ENCODE measurements at places on chromosomes 6 and 20.

DNA sequence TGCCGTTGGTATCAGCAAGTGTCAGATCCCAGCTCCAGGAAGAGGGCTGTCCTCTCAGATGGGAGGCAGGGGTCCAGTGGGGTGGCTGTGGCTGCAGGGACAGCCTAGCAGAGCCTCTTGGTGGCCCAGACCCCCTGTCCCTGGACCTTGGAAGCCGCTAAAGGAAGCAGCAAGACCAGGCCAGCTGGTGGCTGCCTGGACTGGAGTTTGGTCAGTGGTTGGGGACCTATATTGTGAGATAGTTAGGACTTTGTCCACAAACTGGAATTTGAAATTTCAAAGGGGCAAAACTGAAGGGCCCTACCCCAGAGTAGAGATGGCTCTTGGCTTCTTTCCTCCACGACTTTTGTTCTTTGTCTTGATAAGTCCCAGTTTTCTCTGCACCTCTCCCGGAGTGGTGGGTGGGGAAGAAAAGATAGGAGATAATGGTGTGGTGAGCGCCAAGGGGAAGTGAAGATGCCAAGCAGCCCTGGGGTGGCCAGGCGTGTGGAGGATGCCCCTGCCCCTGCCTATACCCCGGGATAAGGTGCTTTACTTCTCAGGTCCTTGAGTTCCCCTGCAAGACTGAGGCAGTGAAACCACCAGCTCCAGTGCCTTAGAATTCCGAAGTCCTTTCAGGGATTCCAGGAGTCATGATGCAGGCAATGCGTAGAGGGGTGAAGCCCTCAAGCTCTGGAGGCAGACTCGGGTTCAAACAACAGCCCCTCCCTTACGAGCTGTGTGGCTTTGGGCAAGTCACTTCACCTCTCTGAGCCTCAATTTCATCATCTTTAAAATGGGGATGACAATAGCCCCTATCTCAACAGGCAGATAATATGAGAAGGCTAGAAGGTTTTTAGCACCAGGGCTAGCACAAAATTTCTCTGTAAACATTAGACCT, 40.2 kb downstream of the HNF4A start:
- no peak for DNase-seq

DNA sequence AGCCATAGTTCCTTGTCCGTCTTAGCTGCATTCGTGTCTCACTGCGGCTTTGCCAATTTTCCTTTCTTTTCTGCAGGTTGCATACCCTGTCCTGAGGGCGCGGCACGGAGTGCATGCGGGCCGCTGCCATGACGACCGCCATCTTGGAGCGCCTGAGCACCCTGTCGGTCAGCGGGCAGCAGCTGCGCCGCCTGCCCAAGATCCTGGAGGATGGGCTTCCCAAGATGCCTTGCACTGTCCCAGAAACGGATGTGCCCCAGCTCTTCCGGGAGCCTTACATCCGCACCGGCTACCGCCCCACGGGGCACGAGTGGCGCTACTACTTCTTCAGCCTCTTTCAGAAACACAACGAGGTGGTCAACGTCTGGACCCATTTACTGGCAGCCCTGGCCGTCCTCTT, 17.1 kb upstream of the EFHC1 start:
- no peak for DNase-seq

- DNase-seq = no peak
These were observed 73.9 kb upstream of the SOX4 start for GRCh38 chr6:21519642-21520041.

- no peak for DNase-seq
These were observed 50.8 kb upstream of the MLN start for GRCh38 chr6:33854572-33855030.

GRCh38 chr20:38123021-38123587, 42.0 kb downstream of the TGM2 start:
- DNase-seq = no peak

GRCh38 chr6:125444006-125444923, 142.5 kb upstream of the HDDC2 start:
- DNase-seq = no peak

Measured in KG1 (cell line).